Stimulated activated CD8-positive, alpha-beta memory T cell treated with anti-CD3 and anti-CD28 coated beads, Interleukin-7, amount 100 ng/mL, for 1 hour (primary cell): ENCODE measurements at places on chromosomes 11 and 22.

- no peak for DNase-seq
Observed at GRCh38 chr11:100929377-100929776, 200.2 kb downstream of the PGR start.

DNA sequence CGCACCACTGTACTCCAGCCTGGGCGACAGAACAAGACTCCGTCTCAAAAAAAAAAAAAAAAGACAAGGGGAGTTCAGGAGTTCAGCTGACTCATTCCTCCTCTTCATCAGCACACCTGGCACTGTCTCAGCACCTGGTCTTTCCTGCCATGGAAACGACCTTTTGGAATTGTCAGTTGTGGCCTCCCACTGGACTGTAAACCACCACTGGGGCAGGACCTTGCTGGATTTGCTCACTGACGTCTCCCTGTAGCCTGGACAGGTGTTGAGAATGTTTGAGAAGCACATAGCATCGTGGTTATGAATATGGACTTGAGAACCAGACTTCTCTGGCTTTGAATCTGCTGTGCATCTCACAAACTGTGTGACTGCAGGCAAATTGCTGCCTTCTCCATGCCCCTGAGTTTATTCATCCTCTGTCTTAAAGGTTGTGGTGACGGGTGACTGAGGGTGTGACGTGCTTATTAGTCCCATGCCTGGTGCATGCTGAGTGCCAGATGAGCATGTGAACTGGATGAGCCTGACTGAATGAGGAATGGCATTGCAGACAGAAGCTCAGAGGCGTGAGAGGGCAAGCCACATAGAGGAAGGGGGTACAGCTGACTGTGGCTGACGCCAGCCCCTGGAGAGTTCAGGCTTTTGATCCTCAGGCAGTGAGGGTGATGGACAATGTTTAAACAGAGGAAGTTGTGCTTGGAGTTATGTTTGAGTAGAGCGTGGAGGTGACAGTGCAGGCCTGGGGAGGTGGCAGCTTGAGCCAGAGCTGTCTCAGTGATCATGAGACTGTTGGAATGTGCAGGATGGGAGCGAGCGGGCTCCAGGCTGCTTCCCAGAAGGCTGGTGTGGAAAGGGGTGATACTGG, 12.7 kb downstream of the TOM1 start:
- DNase-seq, result no peak

GRCh38 chr11:133984828-133985227, 28.1 kb upstream of the IGSF9B start:
- DNase-seq, result no peak

DNA sequence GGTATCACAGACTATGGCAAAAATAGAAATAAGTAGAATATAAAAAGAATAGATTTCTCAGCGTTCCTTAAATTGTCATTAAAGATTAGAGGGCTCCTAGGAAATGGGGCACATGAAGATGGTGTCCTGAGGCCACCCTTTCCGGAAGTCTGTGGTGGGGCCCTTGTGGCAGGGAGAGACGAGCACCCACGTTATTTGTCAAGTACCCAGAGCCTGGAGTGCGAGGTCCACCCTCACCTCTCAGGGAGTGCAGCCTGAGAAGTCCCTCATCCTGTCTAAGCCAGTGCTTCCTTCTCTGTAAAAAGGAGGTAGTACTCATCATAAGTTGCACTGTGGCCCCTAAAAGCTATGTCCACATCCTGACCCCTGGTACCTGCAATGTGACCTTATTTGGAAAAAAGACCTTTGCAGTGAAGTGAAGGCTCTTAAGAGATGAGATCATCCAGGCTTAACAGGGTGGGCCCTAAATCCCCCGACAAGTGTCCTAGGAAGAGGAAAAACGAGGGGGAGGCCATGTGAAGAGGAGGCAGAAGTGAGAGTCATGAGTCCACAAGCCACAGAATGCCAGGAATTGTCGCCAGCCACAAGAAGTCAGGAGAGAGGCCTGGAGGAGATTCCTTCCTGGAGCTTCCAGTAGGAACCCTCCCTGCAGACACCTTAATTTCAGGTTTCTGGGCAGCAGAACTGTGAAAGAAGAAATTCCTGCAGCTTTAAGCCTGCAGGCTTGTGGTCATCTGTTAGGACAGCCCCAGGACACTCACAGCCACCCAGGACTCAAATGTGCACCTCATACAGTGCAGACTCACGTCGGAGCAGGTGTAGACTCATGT, 76.8 kb upstream of the CCND1 start:
- DNase-seq, result no peak

DNA sequence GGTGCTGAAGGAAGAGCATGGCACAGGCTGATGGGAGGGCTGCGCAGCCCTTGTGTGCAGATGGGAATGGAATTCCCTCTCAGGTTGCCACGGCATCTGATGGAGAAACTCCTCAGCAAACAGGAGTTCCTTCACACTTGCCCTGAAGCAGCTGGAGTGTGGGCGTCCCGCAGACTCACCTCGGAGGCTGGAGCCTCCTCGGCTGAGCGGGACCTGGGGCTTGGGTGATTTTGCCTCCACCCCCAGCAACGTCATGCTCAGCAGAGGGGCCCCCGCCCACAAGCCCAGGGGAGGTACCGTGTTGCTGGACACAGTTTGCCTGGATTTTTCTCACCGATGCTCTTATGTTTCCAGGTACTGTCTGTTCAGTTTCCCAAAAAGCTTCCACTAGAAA, 63.4 kb downstream of the MYO7A start:
- no peak for DNase-seq
